T-helper 2 cell treated with Interferon-gamma antibody and Interleukin-4, amounts not matched to agents 100 ng/mL and 5 ng/mL, for 36 hours (primary cell): ENCODE measurements at places on chromosomes 2 and 18. TPM values are rescaled to one million over a fixed set of nuclear protein-coding genes. Genes with fewer than 3 reads are reported as not detected.

Gene MPP4
- total RNA-seq = not detected in 2 replicates

Gene DSG1
- not detected in 2 replicates for total RNA-seq

Gene TXNDC2
- total RNA-seq = not detected in 2 replicates

Gene OSR1
- total RNA-seq = not detected in 2 replicates

Gene GRHL1
- total RNA-seq = 0.75 and 1.0 TPM in 2 replicates

Gene ZAP70
- total RNA-seq = 283 and 294 TPM in 2 replicates

Gene TCF7L1
- total RNA-seq = not detected in 2 replicates

Gene DPP4
- 137 and 138 TPM in 2 replicates for total RNA-seq

Gene SLC4A1AP
- 23.8 and 26.3 TPM in 2 replicates for total RNA-seq

Gene CAPN13
- total RNA-seq = not detected in 2 replicates

Gene REG3G
- not detected in 2 replicates for total RNA-seq

Gene CDH7
- total RNA-seq = not detected in 2 replicates

Gene SLC16A14
- 1.5 and 1.7 TPM in 2 replicates for total RNA-seq

Gene L3MBTL4
- total RNA-seq = 0.20 and 0.57 TPM in 2 replicates

Gene SP9
- not detected in 2 replicates for total RNA-seq

Gene CTAGE1
- total RNA-seq = not detected in 2 replicates

Gene IFT172
- total RNA-seq = 8.7 and 9.4 TPM in 2 replicates

Gene BOLL
- total RNA-seq = not detected in 2 replicates

Gene CXCR4
- 94.2 and 97.6 TPM in 2 replicates for total RNA-seq

Gene INHBB
- 0.09 TPM in 1 of 2 replicates, not detected in the other for total RNA-seq

Gene ST6GAL2
- total RNA-seq = not detected in 2 replicates

Gene CD302
- total RNA-seq = 0.27 and 0.34 TPM in 2 replicates

Gene RFTN2
- not detected in 2 replicates for total RNA-seq

Gene EFR3B
- total RNA-seq = 0.09 TPM in 2 replicates

Gene TBR1
- total RNA-seq = 0.05 TPM in 2 replicates

Gene PPP1R1C
- total RNA-seq = 0.48 TPM in 1 of 2 replicates, not detected in the other

Gene KCNJ13
- total RNA-seq = not detected in 2 replicates

Gene MPPE1
- total RNA-seq = 55.0 and 58.5 TPM in 2 replicates

Gene ACTG2
- not detected in 2 replicates for total RNA-seq

Gene GYPC
- total RNA-seq = 149 and 153 TPM in 2 replicates

Gene GATA6
- not detected in 2 replicates for total RNA-seq

Gene CHRND
- total RNA-seq = not detected in 2 replicates
